Amniotic stem cell (primary cell): ENCODE measurements at places on chromosomes 5 and 9.
A peak's percentile ranks its signal among the peaks of the same experiment; 100 is the strongest.

DNA sequence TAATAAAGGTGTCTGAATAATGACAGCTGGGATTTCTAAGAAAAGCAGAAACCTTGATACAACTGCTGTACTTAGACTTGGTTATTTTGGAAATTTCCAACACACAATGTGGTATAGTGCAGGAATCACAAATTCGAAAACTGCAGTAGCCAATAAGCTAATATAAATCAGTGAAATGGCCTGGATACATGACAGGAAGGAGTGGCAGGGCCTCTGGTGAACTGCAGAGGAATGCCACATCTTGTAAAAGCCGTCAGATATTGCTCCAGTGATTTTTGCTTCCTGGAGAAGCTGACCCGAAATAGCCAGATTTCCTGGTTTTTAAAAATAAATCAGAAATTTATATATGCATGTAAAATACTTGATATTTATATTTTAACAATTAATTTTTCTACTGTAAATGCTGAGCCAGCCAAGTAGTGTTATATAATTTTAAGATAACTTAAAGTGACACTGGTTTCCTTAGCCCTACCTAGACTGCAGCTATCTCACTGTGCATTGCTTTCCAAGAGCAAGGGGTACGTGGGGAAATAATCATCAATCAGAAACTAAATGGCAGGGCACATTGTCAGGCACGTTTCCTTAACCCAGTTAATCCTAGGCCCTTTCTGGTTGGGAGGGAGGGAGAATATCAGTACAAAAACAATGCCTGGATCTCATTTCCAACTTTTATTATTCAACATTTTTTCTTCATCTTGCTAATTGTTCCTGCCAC, 182.4 kb downstream of the RASEF start:
- DNase-seq: no peak

- DNase-seq: no peak
Measured at GRCh38 chr9:32580631-32581300, 7.8 kb upstream of the NDUFB6 start.

DNA sequence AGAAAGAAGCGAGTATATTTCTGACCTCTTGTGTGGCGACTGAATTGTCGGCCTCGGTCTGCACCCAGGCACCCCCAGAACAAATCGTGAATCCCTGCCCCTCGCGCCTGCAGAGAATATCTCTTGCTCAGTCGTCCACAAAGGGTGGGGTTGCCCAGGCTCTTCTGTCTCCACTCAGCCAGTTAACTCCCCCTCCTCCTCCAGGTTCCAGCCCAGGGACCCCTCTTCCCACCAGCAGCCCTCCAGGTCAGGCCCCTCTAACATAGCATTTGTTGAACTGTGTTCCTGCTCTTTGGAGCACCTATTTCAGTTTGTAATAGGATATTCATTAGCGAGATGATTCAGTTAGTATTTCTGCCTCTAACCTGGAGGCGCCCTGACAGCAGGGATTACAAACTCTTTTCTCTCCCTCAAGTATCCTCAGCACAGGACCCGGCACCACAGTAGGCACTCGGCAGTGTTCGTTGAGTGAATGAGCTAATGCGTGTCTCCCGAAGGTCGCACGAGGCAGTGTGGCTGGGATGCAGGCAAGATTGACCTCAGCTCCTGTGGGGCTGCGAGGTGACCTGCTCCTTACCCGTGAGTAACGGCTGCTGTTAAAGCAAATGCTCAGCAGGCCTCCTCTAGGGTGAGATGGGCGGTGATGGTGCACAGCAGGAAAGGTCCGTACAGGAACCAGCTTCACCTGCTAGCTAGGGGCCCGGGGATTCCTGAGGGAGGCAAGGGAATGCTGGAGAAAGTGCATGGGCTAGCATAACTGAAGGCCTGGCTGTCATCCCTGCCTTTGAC, 25.8 kb downstream of the ZBTB34 start:
- DNase-seq: no peak

DNA sequence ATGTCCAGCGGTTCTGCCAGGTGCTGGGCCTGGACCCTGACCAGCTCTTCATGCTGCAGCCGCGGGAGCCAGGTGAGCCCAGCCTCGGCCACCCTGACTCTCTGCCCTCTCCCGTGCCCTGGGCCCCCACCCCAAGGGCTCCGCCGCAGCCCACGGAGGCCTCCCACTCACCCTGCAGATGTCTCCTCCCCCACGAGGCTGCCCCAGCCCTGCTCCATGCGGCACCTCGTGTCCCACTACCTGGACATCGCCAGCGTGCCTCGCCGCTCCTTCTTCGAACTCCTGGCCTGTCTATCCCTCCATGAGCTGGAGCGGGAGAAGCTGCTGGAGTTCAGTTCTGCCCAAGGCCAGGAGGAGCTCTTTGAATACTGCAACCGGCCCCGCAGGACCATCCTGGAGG, 7.4 kb downstream of the RNF208 start:
- DNase-seq: no peak

GRCh38 chr9:68997666-68998065, 16.2 kb downstream of the PRKACG start:
- DNase-seq: no peak

DNA sequence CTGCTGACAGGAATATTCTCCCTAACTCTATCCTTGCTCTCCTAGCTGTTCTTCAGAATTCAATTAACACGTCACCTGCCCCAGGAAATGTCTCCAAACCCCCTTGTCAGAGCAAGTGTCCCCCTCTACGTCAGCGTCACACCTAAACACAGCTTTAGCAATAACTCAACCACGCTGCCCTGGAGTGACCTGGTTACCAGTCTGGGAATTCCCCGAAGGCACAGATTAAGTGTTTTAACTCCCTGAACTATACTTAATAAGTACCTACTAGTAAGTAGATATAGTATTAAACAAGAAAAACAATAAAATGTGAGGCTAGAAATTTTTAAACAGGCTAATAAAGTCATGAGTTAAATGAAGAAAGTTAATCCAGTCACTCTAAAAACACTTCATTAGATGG, 78.4 kb downstream of the FANCC start:
- no peak for DNase-seq

DNA sequence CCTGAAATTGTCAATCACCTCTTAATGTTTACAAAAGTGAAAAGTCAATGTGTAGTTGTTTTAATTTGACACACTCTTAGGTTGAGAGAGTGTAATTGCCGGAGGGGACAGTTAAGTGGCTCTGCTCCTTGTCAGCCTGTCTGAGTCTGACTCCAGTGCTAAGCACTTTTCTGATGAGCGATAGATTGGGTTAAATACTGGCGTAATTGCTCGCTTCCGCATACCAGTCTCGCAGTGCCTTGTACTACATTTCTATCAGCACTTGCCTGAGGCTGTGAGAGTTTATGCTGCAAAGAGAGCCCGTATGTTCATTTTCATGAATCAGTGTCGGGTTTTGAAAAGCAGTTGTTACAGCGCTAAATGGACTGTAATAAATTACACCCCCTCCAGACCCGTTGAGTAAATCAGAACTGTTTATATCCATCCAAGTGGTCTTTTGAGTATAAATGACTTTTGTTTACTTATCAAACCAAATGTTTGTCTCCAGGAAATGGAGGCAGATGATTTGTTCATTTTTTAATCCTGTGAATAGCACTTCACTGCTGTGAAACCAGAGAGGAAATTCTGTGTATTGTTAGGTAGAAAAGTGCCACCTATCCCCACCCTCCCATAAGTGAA, 41.0 kb upstream of the DMRT3 start:
- DNase-seq: no peak

GRCh38 chr5:143045062-143045461, 274.9 kb downstream of the ARHGAP26 start:
- DNase-seq: no peak

GRCh38 chr5:142795251-142795650, 25.1 kb downstream of the ARHGAP26 start:
- no peak for DNase-seq

DNA sequence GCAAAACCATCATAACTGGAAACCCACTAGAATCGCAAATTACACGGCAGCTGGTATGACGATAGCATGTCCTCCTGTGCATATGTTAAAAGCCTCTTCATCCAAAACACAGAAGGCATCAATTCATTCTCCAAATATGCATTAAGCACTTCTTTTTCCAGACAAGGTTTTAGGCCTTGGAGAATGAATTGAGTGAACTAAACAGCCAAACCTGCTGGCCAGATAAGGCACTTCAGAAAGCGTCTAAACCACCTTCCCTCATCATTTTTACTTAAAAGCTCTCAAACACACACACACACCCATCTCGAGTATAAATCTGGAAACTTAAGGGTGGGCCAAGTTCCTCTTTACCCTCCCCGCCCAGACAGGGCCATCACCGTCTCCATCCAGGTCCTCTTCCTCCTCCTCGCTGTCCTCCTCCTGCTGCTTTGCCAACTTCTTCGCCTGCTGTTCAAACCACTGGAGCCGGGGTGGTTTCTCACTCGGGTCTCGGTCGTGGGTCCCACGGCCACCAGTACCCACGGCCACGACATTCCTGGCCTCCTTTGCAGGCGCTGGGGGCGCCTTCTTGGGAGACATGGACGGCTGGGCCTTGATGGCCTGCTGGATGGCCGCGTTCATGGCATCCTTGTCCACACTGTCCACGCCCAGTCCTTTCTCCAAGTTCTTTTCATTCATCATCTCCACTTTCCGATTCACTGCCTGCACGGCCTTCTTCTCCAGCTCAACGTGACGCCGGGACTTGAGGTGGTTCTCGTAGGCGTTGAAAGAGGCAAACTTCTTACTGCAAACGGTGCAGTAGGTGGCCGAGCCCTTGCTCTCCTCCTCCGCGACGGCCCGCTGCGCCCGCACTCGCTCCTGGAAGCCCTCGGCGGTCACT, 696 bp downstream of the ZNF622 start:
- no peak for DNase-seq

DNA sequence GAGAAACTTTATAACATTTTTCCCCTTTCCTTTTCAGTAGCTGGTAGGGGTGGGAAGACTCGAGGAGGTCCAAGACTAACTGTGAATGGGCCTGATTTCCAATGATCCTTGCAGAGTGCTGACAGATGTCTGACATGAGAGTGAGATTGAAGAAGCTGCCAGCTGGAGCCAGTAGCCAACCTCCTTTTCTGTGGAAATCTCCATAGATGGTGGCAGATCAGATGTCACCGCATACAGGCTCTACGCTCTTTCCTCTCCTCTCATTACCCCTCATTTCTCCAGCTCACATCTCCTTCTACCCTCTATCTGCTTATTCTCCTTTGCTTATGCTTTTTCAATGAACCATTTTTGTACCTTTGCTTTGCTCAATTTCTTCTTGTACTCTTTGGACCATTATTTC, 395.2 kb upstream of the TNC start:
- no peak for DNase-seq

GRCh38 chr5:61051267-61051666, 106.3 kb downstream of the NDUFAF2 start:
- no peak for DNase-seq

GRCh38 chr9:128913048-128913900, 7.5 kb upstream of the PHYHD1 start:
- DNase-seq: no peak

- DNase-seq: no peak
Measured at GRCh38 chr5:1295650-1296037, 776 bp upstream of the TERT start.

- DNase-seq: no peak
Measured at GRCh38 chr9:91407580-91408318, 15.9 kb downstream of the NFIL3 start.

DNA sequence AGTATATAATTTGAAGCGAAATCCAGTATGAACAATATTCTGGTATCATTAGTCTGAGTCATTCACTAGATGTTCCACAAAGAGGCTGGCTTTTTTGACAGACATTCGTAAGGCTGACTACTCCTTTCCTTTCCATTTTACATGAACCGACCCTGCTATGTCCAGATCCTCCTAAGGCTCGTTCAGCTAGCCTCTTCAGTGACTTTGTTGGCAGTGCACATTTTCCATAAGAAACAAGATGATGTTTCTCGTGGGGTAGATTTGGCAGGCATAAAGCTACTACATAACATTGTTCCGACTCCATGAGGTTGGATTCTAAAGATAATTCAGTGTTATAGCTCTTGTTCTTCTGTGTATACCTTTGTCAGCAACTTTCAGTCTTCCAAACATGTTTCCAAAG, 49.0 kb downstream of the ZNF462 start:
- no peak for DNase-seq

- no peak for DNase-seq
Measured at GRCh38 chr9:4788703-4789102, 4.0 kb upstream of the RCL1 start.

- no peak for DNase-seq
Measured at GRCh38 chr9:130698514-130698913, 4.9 kb downstream of the EXOSC2 start.

DNA sequence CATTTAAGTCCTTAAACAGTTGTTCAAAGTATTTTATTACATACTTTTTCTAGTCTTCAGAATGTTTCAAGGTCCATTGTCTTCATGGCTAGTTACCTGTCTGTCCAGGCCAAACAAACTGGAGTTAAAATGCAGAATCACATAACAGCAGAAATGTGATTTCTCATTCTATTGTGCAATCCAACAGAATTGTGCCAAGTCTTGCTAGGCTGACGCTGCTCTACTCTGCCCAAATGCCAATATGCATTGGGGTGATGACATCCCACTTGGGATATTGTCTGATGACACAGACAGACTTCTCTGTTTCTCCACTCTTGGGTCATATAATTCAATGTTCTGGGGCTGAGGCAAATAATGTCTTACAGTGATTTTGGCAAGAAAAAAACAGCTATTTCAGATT, 5.2 kb upstream of the SLC22A5 start:
- DNase-seq: no peak

- no peak for DNase-seq
Measured at GRCh38 chr9:15834541-15834940, 281.7 kb downstream of the CCDC171 start.

DNA sequence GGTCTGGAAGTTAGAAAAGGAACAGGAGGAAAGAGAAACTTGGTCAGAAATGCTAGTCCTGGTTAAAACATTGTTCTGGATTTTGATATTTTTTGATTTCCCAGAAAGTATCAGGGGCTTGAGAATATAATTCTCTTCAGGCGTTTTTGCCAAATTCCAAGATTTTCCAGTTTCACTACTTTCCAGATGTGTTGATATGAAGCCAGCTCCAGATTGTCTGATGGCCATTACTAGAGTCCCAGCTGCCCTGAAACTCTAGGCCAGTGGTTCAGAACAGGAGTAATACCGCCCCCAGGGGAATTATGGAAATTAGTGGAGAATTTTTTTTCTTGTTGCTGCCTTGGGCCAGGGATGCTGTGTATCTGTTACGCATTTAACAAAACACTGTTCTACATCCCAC, 88.6 kb downstream of the KCNN2 start:
- DNase-seq: peak; percentile 18

GRCh38 chr9:104794070-104794469, 30.1 kb downstream of the NIPSNAP3B start:
- no peak for DNase-seq

GRCh38 chr5:170111088-170111785, 5.5 kb downstream of the FOXI1 start:
- DNase-seq: no peak

- DNase-seq: peak; percentile 50
Measured at GRCh38 chr9:120402741-120403542, 177.0 kb downstream of the CDK5RAP2 start.
